ENCODE measurements at places on chromosomes 5 and 9.

DNA sequence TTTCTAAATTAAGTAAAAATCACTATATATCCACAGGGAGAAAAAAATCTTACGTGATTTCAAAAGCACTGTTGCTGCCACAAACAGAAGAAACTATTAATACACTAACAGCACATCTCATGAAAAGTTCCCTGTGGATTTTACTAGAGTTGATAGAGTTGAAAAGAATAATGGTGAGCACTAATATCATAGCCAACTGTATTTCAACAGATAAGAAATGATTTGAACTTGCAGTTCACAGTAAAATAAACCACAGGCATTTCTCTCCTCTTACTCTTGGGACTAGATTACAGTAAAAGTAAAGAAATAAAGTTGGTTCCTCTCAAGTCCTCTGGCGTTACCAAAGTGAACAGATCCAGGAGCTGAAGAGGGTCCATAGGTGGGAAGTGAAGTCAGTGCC is 27.9 kb downstream of the AGTPBP1 start:
- no peak for DNase-seq

DNA sequence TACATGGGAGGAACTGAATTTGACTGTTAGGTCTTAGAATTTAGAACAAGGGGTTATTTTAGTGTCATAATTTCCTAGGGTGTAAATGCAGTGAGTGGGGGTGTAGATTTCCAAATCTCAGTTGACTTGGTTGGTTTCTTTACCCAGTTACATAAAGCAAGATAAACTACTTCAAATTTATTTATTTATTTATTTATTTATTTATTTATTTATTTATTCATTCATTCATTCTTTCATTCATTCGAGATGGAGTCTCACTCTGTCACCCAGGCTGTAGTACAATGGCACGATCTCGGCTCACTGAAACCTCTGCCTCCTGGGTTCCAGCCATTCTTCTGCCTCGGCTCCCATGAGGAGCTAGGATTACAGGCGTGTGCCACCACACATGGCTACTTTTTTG is 200.4 kb downstream of the SLF1 start:
- DNase-seq = no peak

DNA sequence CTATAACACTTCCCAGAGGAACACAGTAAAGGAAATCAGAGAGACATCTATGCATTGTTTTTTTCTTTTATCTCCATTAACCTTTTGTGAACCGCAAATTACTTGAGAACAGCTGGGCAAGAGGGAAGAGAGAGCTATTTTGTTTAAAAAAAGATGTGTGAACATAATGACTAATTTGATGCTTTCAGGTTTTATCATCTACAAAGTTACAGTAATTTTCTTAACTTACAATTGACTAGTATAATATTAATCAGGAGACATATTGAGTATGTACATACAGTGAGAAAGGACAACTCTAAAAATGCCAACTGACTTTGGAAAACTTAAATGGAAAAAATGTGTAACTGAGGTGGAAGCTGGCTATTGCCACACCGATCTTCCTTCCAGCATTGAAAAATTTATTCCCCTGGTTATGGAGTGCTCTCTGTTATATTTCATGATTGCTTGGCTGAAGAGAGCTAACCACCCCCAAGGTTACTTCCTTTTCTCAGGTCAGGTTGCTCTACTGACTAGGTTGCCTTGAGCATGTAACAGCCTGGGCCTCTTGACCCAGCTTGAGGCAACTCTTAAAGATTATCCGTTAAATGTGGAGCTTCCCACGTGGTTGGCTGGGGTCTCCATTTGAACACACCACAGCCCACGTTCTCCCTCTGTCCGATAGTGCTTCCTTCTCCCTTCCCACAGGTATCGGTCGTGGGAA is 62.6 kb upstream of the C6 start:
- DNase-seq = no peak

GRCh38 chr5:127331890-127332649 is 41.5 kb downstream of the MEGF10 start:
- DNase-seq = no peak

GRCh38 chr5:17255471-17256021 is 38.1 kb downstream of the BASP1 start:
- no peak for DNase-seq

GRCh38 chr9:95125652-95126051 is 191.9 kb downstream of the FANCC start:
- no peak for DNase-seq
